Kidney (tissue), 22 donors: ENCODE measurements at places on chromosomes 11 and 22. TPM values are rescaled to one million over a fixed set of nuclear protein-coding genes. Genes with fewer than 3 reads are reported as not detected.

LBHD1 gene
- total RNA-seq = 7.9 TPM

PNPLA3 gene
- total RNA-seq = 0.54 TPM

CARD16 gene
- total RNA-seq = 16.2 TPM

SYT7 gene
- 5.7 TPM for total RNA-seq

DNA sequence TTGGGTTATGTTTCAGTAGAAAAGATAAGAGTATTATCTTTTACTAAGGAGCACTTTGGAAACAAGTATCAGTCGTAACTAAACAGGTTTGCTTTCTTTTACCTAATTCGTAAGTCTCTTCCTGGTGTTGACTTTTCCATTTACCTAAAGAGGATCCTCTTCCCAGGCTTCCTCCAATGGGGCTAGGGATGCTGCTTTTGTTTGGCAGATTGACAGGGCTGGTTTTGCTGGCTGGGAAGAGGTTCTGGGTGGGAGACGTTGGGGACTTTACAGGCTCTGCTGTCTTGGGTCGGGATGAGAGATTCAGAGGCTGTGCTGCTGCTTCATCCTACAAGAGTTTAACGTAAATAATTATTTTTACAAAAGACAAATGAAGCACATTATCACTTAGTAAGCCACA lies 306.7 kb downstream of the SOX6 start:
- H3K4me1 ChIP-seq = no peaks in the 10 kb centered on the region
- no peak for DNase-seq
- no peaks in the 10 kb centered on the region for H3K27me3 ChIP-seq
- H3K27ac ChIP-seq = no peak overlapping the region
- no peak overlapping the region for H3K4me3 ChIP-seq

DNA sequence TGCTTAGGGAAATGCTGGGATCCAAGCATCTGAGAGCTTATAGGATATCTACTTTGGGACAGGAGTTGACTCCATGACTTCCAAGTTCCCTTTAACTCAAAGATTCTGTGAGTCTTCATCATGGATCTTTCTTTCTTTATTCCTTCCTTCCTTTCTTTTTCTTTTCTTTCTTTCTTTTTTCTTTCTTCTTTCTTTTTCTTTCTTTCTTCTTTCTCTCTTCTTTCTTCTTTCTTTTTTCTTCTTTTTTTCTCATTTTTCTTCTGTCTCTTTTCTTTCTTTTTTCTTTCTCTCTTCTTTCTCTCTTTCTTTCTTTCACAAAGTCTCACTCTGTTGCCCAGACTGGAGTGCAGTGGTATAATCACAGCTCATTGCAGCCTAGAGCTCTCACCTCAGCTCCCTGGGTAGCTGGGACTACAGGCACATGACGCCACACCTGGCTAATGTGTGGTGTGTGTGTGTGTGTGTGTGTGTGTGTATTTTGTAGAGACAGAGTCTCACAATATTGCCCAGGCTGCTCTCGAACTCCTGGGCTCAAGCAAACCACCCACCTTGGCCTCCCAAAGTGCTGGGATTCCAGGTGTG lies 5.4 kb upstream of the MICAL3 start:
- H3K4me1 ChIP-seq = peaks cover 2% of the 10 kb centered on the region
- no peak overlapping the region for H3K4me3 ChIP-seq
- H3K36me3 ChIP-seq = no peaks in the 10 kb centered on the region
- no peak overlapping the region for H3K27ac ChIP-seq

DNA sequence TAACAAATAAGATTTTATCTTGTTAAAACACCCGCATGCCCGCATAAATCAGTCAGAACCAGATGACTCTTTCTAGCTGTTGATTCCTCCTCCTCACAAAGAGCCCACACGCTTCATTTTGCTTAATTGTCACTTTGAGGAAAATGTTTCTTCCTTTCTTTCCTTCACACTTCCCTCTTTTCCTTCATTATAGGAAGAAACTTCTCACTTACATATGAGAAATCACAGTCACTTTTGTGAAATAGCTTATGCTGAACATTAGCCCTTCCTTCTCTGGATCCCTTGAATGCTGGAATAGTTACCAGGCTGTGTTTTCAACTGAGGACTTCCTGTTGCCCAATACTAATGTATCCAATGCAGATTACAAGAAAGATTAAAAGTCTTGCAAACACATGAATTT lies 5.8 kb downstream of the MS4A6E start:
- DNase-seq = no peak
- no peaks in the 10 kb centered on the region for H3K4me1 ChIP-seq
- no peaks in the 10 kb centered on the region for H3K27me3 ChIP-seq

DNA sequence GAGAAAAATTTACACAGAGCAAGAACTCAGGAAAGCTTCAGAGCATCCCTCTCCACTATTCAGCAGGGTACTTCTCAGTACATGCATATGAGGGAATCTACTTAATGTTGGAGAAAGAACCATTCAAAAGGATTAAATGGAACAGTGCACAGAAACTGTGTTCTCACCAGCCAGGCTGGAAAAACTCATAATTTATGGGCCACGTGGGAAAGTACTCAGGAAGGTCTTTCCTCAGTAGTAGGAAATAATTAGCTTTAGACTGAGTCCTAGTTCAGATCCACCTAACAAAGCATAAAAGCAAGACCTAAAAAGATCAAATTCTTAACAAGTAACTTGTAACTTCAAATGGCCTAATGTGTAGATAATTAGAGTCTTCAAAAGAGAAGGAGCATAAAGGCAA lies 134.0 kb downstream of the FAM76B start:
- DNase-seq = no peak
- H3K27ac ChIP-seq = no peak overlapping the region
- no peaks in the 10 kb centered on the region for H3K4me1 ChIP-seq
- no peaks in the 10 kb centered on the region for H3K36me3 ChIP-seq

GRCh38 chr11:57316017-57316416 lies 8.7 kb downstream of the TNKS1BP1 start:
- H3K36me3 ChIP-seq = peaks cover 11% of the 10 kb centered on the region
- H3K4me3 ChIP-seq = no peak overlapping the region
- H3K27me3 ChIP-seq = no peaks in the 10 kb centered on the region
- peaks cover 26% of the 10 kb centered on the region for H3K4me1 ChIP-seq
- peak overlapping the region; percentile 2 for H3K27ac ChIP-seq
- peak; percentile 72 for DNase-seq

GRCh38 chr22:41745968-41746367 lies 46.7 kb downstream of the MEI1 start:
- no peak overlapping the region for H3K4me3 ChIP-seq
- no peak overlapping the region for H3K27ac ChIP-seq

- no peak overlapping the region for H3K4me3 ChIP-seq
- H3K4me1 ChIP-seq = no peaks in the 10 kb centered on the region
- no peak overlapping the region for H3K27ac ChIP-seq
- DNase-seq = no peak
- H3K36me3 ChIP-seq = no peaks in the 10 kb centered on the region
These were observed 30.9 kb upstream of the CACNG2 start for GRCh38 chr22:36734171-36735058.

DNA sequence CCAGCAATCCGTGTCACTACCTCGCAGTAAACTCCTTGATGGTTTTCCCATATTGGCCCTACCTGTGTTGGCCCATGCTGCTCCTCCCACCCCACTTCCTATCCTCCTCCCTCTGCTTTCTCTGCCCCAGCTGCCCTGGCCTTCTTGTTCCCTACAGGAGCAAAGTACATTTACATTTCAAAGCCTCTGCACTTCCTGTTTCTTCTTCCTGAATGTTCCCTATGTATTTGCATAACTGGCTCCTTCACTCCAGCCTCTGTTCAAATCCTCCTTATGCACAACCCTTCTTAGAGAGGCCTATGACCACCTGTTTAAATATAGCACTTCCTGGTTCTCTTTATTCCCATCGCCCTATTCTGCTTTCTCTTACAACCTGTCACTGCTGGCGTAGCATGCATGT lies 62.2 kb downstream of the PARVA start:
- H3K27me3 ChIP-seq = no peaks in the 10 kb centered on the region
- H3K27ac ChIP-seq = no peak overlapping the region
- peaks cover 2% of the 10 kb centered on the region for H3K36me3 ChIP-seq
- DNase-seq = no peak

GRCh38 chr11:102138670-102139069 lies 28.4 kb downstream of the YAP1 start:
- H3K4me1 ChIP-seq = no peaks in the 10 kb centered on the region
- H3K4me3 ChIP-seq = no peak overlapping the region
- DNase-seq = no peak
- no peak overlapping the region for H3K27ac ChIP-seq
- H3K27me3 ChIP-seq = no peaks in the 10 kb centered on the region

- no peaks in the 10 kb centered on the region for H3K36me3 ChIP-seq
- H3K27ac ChIP-seq = no peak overlapping the region
- no peaks in the 10 kb centered on the region for H3K27me3 ChIP-seq
These were observed 1.8 kb downstream of the RCN1 start for GRCh38 chr11:32092581-32093170.

GRCh38 chr11:104487046-104487806 lies 323.3 kb upstream of the PDGFD start:
- no peaks in the 10 kb centered on the region for H3K27me3 ChIP-seq
- H3K4me3 ChIP-seq = no peak overlapping the region
- no peaks in the 10 kb centered on the region for H3K36me3 ChIP-seq
- DNase-seq = no peak
- no peak overlapping the region for H3K27ac ChIP-seq
- no peaks in the 10 kb centered on the region for H3K4me1 ChIP-seq

DNA sequence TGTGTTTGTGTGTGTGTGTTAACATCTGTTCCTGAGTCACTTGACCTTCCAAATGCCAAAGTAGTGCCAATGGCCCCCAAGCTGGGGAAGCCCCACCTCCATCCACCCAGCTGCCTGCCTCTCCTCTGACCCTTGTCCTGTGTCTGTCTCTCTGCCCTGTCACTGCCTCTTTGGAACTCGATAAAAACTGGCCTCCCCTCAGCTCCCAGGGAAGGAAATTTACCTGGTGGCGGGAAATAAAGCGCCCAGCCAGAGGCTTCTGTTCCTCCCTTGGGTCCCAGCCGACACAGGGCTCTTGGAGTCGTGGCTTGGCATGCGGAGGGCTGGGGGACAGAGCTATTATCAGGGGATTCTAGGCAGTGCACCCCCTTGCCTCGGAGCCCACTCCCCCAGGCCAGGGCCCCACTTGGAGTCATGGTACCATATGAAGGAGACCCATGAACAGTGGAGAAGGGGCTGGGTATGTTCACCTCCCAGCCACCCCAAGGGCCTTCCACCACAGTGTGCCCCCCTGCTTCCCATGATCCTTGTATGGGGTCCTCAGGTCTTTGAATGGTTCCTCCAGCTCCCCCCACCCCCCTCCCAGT lies 6.2 kb downstream of the KCNC1 start:
- peaks cover 17% of the 10 kb centered on the region for H3K27me3 ChIP-seq
- H3K4me3 ChIP-seq = no peak overlapping the region
- H3K27ac ChIP-seq = no peak overlapping the region
- H3K36me3 ChIP-seq = no peaks in the 10 kb centered on the region

GRCh38 chr11:93740730-93741093 lies 583 bp downstream of the TAF1D start:
- no peaks in the 10 kb centered on the region for H3K27me3 ChIP-seq
- no peaks in the 10 kb centered on the region for H3K4me1 ChIP-seq
- DNase-seq = peak; percentile 65

DNA sequence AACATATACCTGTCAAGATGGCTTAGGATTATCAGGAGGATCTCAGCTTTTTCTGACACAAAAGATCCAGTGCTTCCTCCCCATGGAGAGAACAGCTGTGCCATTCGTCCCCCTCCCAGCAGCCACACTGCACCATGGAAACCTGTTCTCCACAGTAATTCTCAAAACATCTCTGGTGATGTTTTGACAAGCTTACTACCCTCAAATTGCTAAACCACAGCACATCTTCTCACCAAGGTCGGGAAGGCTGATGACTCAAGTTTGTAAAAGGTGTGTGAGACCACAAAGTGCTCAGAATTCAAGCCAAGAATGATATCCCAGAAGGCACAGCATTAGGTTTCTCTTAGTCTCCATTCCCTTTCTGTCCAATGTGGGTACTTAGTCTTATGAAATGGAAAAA lies 3.9 kb upstream of the RAB38 start:
- no peaks in the 10 kb centered on the region for H3K27me3 ChIP-seq
- no peak overlapping the region for H3K27ac ChIP-seq
- no peaks in the 10 kb centered on the region for H3K36me3 ChIP-seq
- no peak overlapping the region for H3K4me3 ChIP-seq
- H3K4me1 ChIP-seq = peaks cover 9% of the 10 kb centered on the region
- DNase-seq = no peak

DNA sequence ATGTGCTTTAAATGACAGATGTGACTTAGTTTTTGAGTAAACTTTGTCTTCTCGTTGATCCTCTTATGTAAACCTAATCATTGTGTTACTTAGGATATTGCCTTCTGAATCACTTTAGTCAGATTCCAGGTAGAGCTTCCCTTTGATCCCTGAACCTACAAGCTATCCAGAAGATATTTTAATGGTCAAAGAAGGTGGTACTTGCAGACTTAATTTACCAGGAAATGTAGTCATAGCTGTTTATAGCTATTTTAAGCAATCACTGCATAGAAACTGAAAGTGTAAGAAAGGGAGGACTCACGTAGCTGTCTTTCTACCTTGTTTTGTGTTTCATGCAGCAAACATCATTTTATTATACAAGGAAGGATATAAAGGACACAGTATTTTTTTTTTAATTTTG lies 189.5 kb downstream of the DDX10 start:
- no peaks in the 10 kb centered on the region for H3K36me3 ChIP-seq
- H3K4me1 ChIP-seq = peaks cover 6% of the 10 kb centered on the region
- no peak overlapping the region for H3K27ac ChIP-seq
- H3K4me3 ChIP-seq = peak overlapping the region; percentile 10
- no peak for DNase-seq

GRCh38 chr11:28153586-28153985 lies 45.4 kb downstream of the METTL15 start:
- H3K27me3 ChIP-seq = no peaks in the 10 kb centered on the region
- no peak for DNase-seq
- H3K27ac ChIP-seq = no peak overlapping the region
- peaks cover 17% of the 10 kb centered on the region for H3K36me3 ChIP-seq
- no peak overlapping the region for H3K4me3 ChIP-seq
- no peaks in the 10 kb centered on the region for H3K4me1 ChIP-seq

DNA sequence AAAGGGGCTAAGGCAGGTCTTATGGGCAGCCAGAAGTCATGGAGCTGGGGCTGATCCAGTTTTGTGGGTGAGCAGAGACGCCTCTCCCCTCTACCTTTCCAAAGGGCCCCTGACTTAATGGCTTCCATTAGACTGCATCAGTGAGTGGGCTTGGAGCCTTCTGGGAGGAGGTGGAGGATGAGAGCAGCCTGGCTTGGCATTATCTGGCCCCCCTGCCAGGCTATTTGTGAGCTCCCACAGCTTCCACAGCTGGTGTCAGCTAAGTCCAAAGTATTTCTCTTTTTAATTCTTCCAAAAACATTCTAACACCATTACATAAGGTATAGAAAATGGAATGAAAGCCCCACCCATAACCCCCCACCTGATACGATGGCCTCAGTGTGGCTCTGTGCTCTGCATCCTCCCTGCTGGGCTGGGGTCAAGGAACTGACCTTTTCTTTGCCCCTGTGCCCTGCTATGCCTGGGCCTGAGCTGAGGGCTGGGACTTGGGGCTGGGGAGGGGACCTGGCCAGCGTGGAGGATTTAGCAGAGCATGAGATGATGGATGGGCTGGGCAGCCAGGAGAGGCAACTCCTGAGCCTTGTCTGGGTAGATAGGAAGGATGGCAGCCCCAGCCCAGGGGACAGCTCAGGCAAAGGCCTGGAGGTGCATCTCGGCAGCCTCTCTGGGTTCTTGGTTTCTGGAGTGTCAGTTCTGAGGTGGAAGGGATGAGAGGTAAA lies 4.0 kb downstream of the AIFM3 start:
- DNase-seq = no peak
- no peak overlapping the region for H3K27ac ChIP-seq
- no peak overlapping the region for H3K4me3 ChIP-seq
